ENCODE measurements at places on chromosomes 1 and 21.

- DNase-seq = peak; percentile 96
Observed at GRCh38 chr1:42931911-42932422, 26.7 kb downstream of the SLC2A1 start.

DNA sequence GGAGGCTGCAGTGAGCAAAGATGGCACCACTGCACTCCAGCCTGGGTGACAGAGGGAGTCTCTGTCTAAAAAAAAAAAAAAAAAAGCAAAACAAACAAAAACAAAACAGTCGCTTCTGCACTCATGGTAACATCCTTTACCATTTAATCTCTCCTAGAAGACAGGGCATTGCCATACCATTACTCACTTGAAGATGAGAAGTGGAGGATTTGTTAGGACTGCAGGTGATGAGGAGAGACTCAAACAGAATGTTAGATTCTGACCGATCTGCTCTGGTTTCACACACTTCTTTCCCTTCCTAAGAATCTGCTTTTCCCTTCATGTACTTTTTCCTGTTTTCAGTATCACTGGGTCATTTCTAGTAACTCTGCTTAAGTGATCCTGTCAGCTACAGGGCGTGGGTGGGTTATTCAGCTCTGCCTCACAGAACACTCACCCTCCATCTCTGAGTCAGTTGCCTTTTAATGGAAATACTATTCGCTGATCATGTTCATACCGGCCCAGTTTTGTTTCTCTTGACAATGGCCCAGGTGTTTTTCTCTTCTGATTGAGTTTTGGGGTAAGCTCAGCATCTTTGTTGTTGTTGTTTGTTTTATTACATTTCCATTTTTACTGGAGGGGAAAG, 148.0 kb upstream of the ERG start:
- no peak for DNase-seq

GRCh38 chr1:199792874-199793273, 234.6 kb upstream of the NR5A2 start:
- DNase-seq = no peak

DNA sequence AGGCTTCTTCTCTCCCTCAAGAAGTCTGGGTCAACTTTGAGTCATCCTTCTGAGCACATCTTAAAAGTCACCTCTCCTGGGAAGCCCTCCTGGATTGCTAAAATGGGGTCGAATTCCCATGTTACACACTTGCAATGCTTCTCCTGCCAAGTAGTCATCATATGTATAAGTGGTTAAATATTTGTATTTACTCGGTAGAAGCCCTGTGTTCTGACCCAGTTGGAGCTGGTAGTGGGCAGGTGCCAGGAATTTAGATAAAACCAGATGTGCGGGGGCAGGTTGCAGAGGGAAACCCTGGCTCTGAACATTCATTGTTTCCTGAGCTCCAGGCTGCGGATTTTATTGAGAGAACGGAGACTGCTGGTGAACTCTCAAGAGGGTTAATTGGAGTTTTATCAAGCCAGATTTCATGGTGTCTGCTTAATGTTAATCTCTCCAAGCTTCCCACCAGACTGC, 52.8 kb upstream of the RPL11 start:
- no peak for DNase-seq

DNA sequence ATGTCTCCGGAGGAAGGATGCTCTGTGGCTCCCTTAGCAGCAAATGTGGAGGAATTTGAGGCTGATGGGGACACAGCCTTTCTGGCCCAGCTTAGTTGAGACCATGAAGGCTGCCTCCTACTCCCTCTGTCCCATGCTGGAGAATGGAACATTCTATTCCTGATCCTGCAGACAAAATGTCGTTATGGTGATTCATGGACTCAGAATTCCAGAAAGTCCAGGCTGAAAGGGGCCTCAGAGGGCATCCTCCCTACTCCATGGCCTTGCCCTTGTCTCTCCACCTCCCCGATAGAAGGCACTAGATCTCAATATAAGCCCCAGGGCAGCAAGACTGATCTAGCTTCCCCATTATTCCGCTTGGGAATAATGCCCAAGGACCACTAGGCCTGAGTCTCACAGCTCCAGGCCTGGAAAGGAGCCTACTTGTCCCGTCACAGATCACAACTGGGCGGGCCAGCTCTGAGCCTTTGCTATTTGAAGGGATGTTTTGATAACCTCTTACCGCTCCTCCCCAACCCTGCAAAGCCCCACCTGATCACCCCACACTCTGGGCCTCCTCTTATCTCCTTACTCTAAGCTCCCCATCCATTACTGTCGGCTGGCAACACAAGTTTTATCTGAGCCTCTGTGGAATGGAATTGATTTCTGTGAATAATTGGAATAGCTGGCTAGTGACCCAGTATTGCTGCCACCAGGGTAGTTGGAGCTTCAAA, 52.8 kb upstream of the TRABD2B start:
- DNase-seq = no peak

DNA sequence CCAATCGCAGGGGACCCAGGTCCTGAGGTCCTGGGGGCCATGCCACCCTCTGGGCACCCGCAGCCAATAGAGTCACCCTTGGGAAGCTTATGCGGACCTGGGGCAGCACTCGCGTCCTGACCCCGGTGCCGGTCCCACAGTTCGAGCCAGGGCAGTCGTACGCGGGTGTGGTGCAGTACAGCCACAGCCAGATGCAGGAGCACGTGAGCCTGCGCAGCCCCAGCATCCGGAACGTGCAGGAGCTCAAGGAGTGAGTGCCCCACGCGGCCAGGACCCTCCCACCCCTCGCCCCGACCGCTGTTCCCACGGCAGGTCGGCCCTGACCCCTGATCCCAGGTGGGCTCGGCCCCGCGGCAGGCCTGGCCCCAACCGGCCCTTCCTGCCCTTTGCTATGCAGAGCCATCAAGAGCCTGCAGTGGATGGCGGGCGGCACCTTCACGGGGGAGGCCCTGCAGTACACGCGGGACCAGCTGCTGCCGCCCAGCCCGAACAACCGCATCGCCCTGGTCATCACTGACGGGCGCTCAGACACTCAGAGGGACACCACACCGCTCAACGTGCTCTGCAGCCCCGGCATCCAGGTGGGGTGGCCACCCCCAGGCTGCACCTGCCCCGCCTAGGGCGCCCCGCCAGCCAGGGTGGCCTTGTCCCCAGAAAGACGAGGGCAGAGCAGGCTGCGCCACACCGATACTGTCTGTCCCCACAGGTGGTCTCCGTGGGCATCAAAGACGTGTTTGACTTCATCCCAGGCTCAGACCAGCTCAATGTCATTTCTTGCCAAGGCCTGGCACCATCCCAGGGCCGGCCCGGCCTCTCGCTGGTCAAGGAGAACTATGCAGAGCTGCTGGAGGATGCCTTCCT, 20.5 kb downstream of the COL6A1 start:
- DNase-seq = no peak

GRCh38 chr1:9413877-9414213, 121.2 kb downstream of the SPSB1 start:
- no peak for DNase-seq

- no peak for DNase-seq
Observed at GRCh38 chr1:5254975-5255374, 600.6 kb downstream of the AJAP1 start.

DNA sequence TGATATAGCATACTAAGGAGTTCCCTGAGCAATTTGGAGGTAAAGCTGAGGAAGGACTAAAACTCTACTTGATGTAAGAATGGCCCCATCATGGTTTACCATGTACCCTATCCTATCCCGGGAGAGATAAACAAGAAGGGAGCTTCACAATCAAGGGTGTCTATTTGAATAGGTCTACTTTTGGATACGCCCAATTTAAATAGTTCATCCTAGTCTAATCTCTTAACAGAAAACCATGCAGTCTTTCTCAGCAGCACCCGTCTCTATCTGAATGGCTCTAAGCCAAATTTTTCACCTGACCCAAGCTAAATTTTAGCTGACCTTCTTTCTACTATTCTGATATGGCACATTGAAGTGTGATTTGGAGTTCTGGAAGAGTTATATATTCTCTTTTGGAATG, 122.0 kb downstream of the TNNI3K start:
- no peak for DNase-seq

DNA sequence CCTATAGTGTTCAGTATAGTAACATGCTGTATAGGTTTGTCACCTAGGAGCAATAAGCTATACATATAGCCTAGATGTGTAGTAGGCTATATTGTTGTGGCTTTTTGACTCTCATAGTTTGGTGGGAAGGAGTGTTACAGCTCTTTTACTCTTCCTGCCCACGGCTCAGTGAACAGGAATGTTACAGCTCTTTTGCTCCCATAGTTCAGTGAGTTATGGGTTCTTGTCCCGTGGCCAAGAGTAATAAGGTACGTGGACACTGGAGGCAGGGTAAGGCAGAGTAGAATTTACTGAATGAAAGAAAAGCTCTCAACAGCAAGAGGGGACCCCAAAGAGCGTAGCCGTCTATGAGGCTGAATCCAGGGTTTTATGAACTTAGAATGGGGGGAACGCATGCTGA, 734.3 kb downstream of the ADGRL2 start:
- DNase-seq = no peak

- DNase-seq = no peak
Observed at GRCh38 chr1:150695561-150695960, 1.4 kb downstream of the GOLPH3L start.

DNA sequence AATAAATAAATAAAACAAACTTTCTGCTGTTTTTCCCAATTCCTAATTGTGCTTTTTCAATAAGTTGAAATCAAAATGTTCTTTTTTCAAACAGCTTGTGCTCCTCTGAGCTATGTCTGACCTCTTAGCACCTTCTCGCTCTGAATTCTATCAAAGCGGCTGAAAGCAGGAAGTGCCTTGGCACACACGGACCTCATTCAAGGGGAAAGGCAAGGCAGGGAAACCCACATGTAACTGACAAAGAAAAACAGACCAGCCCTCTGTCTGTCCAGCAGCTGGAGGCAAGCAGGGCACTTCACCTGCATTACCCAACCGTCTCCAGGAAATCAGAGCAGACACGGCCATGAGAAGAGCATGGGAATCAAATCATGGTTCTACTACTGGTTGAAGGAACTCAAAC, 56.7 kb downstream of the PLPP3 start:
- peak; percentile 68 for DNase-seq
